ENCODE measurements at places on chromosomes 2 and 18. TPM values are rescaled to one million over a fixed set of nuclear protein-coding genes. Genes with fewer than 3 reads are reported as not detected.

- no peak for DNase-seq
These were observed 103.6 kb upstream of the SERPINE2 start for GRCh38 chr2:224142397-224143312.

DNA sequence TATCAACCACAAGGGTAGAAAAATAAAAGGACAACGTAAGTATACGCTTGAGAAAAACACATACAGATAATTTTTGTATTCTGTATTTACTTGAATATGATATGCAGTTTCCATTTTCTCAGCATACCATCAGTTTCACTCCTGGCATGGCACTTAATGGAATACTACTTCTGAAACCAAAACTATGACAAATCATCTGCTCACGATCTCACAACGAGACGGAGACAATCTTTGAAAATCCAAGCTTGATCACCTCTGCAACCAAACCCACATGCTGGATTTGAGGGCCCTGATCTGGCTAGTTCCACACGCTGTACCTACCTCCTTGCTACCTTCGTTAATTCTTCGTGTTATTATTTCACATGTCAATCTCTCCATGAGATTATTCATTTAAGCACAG lies 387.6 kb downstream of the NBAS start:
- DNase-seq = no peak

DNA sequence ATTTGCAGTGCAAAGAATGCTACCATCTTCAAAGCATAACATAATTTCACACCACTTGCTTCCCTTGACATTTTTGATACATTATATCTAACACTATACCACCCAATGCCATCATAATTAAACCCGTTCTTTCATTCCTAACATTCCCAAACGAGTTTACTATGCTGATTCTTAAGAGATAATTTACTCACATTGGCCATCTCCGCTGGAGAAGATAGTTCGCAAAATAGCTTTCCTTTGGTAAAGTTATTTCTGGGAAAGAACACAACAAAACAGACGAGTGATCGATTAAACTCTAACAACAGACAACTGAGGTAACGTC lies 716 bp downstream of the MMADHC start:
- DNase-seq = no peak

DNA sequence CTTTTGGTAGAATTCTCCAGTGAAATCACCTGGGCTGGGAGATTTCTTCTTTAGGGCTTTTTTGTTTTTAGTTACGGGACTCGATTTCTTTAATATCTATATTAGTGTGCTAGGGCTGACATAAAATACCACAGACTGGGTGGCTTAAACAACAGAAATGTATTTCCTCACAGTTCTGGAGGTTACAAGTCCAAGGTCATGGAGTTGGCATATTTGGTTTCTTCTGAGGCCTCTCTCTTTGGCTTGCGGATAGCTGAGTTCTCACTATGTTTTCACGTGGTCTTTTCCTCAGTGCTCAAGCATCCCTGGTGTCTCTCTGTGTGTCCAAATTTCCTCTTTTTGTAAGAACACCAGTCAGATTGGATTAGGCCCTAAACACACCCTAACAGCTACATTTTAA lies 208.5 kb upstream of the DTNA start:
- no peak for DNase-seq

GRCh38 chr18:31197676-31198075 lies 35.0 kb upstream of the DSC1 start:
- no peak for DNase-seq

The SLC5A7 gene
- total RNA-seq = not detected
